ENCODE measurements at places on chromosomes 2 and 18.

DNA sequence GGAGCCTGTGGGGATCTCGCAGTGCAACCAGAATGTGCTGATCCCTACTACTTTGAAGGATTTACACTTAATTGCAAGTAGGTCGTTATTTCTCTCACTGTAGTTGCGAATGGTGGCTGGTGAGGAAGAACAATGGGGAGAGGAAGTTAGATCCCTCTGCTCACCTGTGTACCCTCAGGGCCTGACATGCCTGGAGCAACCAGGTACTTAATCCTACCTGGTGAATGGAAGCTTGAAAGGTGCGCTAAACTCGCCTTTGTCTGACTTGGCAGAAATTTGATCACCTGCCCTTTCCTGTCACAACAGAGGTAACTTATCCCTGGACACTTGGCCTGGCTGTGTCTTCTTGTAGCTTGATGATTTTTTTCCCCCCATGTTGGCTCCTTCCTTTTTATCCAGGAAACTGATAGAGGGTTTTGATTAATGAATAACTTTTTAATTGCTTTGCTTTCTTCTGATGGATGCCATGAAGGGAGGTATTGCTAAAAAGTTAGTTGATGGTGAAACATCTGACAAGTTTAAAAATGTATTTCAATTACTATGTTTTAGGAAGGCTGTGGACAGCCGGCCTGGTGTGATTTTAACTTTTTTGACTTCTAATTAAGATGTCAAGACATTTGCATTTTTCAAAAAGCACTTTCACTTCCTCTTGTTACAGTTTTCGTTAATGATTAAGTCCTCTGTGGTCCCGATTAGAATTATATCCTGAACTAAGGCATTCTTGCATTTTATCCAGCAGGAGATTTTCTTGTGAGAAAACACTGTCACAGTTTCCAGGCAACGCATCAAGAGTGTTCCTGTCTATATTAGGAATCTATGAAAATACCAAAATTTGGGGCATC, 9.2 kb downstream of the SGPP2 start:
- no peak for DNase-seq

DNA sequence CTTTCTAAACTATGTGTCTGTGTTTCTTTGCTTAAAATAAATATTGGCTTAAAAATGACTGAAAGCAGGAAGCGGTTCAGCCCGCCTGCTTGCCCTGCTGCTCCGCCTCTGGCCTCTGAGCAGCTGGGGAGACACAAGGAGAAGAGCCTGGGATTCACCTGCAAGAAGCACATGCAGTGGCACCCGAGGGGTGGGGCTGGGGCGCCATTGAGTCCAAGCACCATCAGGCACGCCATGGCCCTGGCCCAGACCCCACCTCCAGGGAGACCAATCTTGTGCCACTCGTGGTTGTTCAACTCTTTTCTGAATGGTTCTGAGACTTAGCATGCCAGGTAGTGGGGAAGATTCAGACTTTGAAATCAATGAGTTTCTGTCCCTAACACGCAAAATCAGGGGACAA, 495.5 kb upstream of the MYT1L start:
- no peak for DNase-seq

DNA sequence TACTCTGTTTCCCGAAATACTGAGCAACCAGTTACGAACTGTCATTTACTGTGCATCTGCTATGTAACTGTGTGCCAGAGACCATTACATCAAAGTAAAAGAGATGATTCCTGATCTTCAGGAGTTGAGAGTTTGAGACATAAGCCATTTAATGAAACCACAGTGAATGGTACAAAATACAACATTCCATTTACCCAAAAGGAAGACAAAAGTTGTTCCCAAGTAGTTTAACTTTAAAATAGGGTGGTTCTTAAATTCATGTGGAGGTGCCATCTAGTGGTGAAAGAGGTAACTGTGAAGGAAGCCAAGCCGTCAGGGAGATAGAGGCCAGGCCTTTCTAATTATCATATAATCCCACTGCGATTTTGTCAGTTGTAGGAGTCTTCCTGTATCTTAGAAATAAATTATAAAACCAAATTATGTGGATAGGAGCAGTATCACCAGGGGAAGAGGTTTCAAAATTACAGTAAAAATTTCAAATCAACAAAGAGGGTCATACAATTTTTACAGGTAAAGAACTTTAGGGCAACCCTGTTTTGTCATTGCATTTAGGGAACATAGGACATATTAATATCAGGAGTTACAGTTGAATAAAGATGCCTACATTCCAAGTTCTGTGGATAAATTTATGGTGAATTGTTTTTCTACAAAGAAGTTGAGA, 67.7 kb downstream of the EPAS1 start:
- DNase-seq, result no peak

- DNase-seq, result no peak
Observed at GRCh38 chr2:7707723-7708122, 790.5 kb downstream of the RNF144A start.

DNA sequence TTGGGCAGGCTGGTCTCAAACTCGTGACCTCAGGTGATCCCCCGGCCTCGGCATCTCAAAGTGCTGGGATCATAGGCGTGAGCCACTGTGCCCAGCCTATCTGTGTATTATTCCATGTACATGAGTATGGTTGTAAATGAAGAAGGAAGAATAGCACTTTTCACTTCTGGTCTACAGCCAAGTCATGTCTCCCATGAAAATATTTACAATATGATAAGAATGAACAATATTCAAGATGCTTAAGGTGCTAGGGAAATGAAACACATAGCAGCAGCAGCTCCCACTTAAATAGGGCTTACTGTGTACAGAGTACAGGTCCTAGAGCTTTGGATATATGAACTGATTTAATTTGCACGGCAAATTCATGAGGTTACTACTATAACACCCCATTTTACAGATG, 70.3 kb upstream of the COL5A2 start:
- DNase-seq, result no peak

DNA sequence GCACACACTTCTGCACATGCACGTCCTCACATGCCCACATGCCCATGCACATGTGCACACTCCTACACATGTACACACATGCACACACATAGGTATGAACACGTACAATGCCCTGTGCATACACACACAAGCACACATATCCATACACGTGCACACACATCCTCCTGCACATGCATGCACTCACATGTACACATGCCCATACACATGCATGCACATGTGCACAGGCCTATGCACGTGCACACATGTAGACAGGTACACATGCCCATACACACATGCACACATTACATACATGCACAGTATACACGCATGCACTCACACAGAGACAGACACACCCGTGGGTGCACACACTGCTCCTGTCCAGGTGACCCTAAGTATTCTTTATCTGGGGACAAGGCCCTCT, 34.3 kb downstream of the GPC1 start:
- DNase-seq, result no peak

DNA sequence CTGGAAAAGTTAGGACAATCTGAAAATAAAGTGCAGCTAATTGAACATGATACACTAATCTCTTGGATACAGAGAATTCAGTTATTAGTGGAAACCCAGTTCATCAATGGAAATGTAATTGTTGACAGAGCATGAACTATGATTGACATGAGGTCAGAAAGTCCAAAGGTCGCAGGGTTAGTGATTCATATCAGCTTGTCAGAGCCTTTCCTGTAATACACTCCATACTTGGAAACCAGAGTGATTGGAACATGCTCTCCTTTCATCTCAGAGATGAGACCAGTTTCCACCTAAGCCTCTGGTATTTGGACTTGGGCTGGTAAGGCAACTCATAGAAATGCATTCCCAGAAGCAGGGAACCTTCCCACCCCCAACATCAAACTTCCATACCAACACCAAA, 8.5 kb upstream of the NCKAP5 start:
- no peak for DNase-seq

DNA sequence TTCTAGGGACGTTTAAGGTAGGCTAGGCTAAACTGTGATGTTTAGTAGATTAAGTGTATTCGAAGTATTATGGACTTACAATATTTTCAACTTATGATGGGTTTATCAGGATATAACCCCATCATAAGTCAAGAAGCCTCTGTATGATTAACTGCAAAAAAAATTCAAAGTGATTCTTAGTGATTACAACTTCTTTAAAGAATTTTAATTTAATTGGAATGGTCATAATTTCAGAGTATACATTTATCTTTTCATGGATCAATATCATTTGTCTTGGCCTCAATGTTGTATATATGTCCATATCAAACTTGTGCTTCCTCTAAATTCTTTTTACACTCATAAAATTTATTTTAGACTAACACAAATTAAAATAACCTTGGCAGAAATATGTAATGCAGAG, 183.3 kb upstream of the LRP1B start:
- DNase-seq, result no peak

- DNase-seq, result no peak
Observed at GRCh38 chr2:67210430-67210829, 186.7 kb upstream of the ETAA1 start.

- no peak for DNase-seq
Observed at GRCh38 chr2:73343992-73344391, 41.6 kb upstream of the ALMS1 start.

GRCh38 chr2:218166791-218167190, at the start of gene CXCR1:
Gene CXCR1 (minus strand): TSS chr2:218166962. CDS start chr2:218165211, 1,751 bp downstream.
- DNase-seq, result peak; percentile 9

Measured in activated CD4-positive, alpha-beta T cell treated with anti-CD3 and anti-CD28 coated beads, Interleukin-2, amount 50 U/mL, for 4 hours (primary cell).